ENCODE measurements at places on chromosomes 11 and 22. TPM values are rescaled to one million over a fixed set of nuclear protein-coding genes. Genes with fewer than 3 reads are reported as not detected.
A peak's percentile ranks its signal among the peaks of the same experiment; 100 is the strongest.

The LARGE2 gene
- 12.7 TPM for total RNA-seq

The SOX6 gene
- total RNA-seq, result 5.0 TPM

The PNPLA5 gene
- total RNA-seq, result not detected

The TMEM225 gene
- total RNA-seq, result not detected

The PAMR1 gene
- total RNA-seq, result 14.4 TPM

GRCh38 chr11:33959855-33960400, 68.1 kb upstream of the LMO2 start:
- no peak for DNase-seq

- no peak for DNase-seq
These were observed 10.7 kb downstream of the RAG1 start for GRCh38 chr11:36578458-36578857.

DNA sequence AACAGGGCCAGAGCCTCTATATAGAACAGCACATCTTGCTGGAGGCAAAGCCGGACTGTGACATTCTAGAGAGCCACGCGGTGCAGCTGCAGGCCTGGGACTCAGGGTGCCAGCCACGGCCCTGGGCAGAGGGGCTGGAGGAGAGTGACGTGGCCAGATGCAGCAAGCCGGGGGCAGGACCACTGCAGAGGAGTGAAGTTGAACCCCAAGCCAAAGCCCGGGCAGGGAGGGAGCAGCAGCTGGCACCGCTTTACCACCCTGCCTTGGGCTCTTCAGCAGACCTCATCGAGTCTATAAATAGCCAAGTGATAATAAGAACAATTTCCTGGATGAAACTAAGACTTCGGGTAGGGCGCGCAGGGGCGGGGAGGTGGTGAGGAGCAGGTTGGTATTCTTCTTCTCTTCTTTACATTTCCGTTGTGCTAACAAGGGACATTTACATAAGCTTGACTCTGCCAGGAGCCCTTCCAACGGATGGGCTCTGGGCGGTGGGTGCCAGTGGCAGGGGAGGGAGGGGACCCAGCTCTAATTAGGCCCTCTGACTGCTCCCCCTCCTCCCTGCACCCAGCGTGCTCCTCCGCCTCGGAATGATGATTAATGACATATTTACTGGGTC, 110.2 kb downstream of the ST3GAL4 start:
- DNase-seq, result no peak

GRCh38 chr11:9953994-9954626, 290.2 kb downstream of the SWAP70 start:
- DNase-seq, result no peak

DNA sequence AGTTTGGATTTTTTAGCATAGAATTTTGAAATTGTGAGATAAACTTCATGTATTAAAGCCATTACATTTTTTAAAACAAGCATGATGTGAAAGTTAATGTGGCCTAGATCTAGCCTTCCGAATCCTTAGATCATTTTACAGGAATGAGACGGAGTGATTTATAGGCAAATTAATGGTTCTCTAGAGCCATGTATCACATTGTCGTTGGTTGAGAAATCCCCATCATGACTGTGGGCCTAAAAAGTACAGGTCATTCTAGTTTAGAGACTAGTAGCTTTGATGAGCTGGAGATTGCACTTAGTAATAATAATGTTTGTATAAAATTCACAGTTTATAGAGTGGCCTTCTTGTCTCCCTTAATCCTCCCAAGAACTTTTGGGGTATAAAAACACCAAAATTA, 7.1 kb downstream of the EWSR1 start:
- DNase-seq, result no peak

DNA sequence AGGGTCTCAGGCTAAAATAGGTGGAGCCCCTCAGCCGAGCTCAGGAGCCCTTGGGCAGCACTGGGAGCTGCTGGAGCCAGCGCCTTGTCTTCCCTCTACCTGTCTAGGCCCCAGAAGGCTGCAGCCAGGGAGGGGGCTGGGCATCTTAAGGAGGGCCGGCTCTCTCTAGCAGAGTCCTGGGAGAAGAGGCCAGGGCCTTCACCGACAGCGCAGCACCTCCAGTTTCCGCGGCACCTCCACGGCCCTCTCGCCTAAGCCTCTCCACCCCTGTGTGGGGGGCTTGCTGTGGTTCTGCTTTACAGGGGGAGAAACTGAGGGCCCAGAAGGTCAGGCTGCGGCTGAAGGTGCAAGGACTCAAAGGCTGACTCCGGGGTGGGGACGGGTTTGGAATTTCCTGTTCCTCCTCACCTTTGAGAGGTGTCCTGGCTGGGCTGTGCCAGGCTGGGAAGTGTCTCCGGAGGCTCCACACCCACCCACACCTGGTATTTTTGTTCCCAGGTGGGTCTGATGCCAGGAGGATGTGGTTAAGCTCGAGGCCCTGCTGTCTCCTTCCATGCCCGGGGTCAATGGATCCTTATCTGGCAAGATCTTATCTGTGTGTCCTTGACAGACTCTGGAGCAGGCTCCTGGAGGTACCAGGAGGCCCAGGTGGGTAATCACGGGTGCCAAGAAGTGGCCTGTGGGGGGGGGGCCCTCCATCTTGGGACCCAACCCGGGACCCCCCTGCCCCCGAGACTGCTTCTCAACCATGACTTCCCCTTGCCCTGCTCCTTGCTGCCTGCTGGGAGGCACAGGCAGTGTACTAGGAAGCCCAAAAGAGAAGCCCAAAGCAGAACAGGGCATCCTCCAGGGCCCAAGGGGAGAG, 95.3 kb upstream of the FGF3 start:
- DNase-seq, result peak; percentile 61

- DNase-seq, result no peak
These were observed 58.7 kb downstream of the FDX1 start for GRCh38 chr11:110488446-110488845.

DNA sequence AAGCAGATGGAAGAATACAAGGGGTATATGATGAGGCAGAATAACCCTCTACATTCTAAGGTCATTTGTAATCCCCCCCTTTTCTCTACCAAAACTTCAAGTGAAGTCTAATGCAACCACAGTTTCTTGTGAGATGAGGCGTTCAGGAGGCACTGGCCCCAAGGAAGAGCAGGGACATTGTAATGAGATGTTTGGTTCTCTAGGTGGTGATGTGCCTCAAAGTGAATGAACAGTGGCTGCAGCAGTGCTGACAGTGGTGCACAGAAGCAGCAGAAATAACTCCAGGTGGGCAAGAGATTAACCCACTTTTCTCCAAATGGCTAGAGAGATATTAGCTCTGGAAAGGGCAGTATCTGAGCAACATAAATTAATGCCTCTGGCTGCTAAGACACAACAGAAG, 33.8 kb downstream of the PDGFD start:
- no peak for DNase-seq

- no peak for DNase-seq
These were observed 6.5 kb downstream of the KREMEN1 start for GRCh38 chr22:29079218-29079901.

DNA sequence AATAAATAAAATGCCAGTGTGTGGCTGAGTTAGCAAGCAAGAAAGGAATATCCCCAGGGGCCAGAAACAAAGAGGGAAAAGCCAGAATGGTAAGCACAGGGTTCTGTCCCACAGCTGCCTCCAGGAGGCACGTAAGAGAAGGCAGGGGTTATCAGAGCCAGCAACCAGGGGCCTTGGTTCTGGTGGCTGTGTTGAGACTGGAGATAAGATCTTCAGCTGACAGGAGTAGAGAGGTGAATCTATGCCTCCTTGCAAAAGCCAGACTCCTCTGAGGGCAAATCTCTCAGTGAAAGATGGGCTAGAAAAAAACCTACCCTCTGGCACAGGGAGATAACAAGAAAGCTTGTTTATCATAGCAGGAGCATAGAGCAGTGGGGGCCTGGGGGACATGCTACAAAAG, 29.8 kb upstream of the NFAM1 start:
- no peak for DNase-seq

DNA sequence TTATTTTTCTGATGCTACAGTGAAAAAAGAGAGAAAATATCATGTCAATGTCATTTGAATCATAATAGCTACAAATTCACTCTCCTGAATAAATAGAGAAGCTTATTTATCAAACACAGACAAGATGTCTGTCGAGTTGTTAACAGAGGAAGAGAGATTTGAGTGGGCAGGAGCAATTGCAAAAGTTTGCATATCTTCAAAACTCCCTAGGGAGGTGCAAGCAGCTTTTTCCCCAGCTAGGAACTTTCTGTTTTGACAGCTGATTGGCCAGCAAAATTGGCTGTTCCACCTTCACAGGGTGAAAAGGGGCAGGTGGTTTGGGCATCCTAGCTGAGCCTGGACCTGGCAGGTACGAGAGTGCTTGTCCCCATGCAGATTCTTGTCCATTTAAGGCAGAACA, 98.2 kb downstream of the NTM start:
- no peak for DNase-seq

- no peak for DNase-seq
These were observed 23.7 kb downstream of the RSPH14 start for GRCh38 chr22:23117891-23118646.

DNA sequence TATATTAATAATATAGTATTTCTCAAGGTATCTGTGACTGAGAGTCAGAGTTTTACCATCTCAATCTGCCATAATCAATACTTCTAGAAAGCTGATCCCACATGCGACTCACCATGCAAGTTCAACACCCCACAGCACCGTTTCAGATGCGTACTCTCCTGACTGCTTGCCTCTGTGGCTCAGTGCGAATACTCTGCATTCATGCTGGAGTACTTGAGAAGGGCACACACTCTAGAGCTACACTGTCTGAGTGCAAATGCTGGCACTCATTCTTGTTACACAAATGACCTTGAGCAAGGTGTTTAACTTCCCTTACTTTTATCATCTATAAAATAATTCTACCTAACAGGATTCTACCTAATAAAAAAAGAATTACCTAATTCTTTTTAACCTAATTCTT, 12.5 kb downstream of the SNU13 start:
- DNase-seq, result no peak

GRCh38 chr11:35158701-35159510, 19.9 kb downstream of the CD44 start:
- no peak for DNase-seq

DNA sequence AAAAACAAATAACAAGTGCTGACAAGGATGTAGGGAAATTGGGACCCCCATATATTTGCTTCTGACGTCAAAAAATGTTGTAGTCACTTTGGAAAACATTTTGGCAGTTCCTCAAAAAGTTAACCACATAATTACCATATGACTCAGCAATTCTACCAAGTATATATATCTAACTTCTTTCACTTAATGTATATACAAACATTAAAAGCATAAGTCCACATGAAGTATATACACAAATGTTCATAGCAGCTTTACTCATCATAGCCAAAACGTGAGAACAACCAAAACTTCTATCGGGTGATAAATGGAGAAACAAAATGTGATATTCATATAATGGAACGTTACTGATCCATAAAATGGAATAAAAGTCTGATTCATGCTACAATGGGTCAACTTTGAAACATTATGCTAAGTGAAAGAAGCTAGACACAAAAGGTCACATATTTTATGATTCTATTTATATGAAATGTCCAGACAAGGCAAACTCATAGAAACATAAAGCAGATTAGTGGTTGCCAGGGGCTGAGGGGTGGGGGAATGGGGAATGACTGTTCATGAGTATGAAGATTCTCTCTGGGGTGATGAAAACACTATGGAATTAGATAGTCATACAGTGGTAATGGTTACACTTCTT, 48.7 kb upstream of the TEAD1 start:
- no peak for DNase-seq

DNA sequence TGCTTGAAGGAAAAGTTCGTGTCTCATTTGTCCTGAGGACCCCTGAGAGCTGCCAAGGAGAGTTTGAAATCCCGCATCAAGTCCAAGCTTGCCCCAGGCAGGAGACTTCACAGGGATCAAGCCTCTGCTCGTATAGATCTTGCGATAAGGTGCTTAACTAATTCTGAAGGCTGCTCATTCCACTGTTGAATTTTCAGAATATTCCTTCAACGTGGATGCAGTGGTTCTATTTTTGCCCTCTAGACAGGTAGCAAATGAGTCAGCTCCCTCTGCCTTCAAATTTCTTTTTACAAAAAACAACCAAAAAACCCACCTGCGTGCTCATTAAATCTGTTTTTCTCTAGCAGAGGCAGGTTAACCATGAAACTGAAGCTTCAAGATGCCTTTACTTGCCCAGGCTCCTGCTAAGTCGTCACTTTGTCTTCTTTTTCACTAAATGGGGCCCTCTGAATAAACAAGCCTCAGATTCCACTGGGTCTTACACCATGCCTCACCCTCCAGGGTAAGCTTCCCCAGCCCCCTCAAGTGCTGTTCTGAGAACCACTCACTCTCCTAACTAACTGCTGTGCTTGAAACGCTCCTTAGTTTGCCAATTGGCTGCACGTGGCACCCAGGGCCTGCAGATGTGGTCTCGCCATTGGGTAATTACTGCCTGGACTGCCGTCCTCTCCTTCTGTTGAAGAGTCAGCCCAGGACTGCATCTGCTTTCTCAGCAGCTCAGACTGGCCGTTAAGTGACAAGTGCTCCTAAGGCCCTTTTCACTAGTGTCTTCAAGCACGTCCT, 105.0 kb downstream of the TRPC6 start:
- DNase-seq, result peak; percentile 28

DNA sequence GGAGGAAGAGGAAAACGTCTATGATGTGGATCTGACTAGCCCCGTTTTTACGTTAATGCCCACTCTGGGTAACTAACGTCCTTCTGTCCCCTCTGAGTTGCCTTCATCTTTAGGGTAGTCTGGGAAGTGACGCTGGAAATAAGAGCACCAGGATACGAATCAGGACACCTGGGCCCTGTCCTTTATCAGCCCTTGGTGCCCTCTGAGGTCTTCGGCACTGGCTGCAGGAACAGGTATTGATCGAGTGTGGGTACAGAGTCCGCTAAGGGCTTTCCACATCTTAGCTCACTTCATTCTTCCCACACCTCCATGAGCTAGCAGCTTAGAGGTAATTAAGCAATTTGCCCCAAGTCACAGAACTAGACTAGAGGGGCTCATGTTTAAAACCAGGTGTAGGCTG, 223.8 kb downstream of the DBX1 start:
- DNase-seq, result no peak

GRCh38 chr22:49704345-49705215, 123.1 kb downstream of the BRD1 start:
- no peak for DNase-seq

DNA sequence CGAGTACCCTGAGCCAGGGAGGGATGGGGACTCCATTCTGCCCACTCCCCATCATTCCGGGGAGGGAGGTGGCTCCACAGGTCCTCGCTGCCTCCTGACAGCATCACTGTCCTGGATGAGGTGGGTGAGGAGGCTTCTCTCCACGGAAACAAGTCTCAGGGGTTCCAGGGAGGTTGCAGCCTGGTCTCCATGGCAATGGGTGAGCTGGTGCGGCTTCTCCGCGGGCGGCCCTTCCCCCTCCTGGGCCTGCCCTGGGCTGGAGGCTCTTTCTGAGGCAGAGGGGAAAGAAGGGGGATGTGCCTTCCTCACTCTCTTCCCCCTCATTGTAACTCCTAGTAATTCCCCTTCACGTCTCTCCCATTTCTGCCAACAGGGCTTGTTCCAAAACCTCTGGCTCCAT, 37.1 kb upstream of the PARVG start:
- no peak for DNase-seq

DNA sequence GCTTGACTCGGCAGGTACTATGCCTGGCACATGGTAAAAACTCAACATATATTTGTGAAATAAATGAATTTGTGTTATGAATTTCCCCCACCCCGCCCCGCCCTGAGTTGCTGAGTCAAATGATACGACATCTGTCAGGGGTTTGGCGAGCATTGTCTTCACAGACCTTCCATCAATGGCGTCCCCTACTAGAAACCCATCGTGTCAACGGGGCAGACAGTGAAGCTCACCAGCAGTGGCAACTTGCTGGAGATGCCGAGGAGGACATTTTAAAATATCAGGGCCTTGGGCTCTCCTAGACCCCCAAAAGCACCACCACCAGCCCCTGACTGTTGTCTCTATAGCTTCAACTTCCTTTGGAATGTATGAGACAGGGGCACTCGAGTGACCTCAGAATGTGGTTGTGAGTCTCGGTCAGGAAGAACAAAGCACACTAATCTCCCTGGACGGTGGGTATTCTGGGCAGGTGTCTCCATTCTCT, 761 bp upstream of the NXF1 start:
- no peak for DNase-seq

All from left lung (tissue), 14 donors.